ENCODE measurements at places on chromosomes 1 and 21. TPM values are rescaled to one million over a fixed set of nuclear protein-coding genes. Genes with fewer than 3 reads are reported as not detected.
A peak's percentile ranks its signal among the peaks of the same experiment; 100 is the strongest.

- DNase-seq = no peak
Measured at GRCh38 chr1:19344372-19344810, 32.3 kb downstream of the SLC66A1 start.

GRCh38 chr21:33058527-33058926, 11.4 kb upstream of the OLIG1 start:
- no peak for DNase-seq

GRCh38 chr1:115140442-115141144, 51.3 kb upstream of the TSPAN2 start:
- DNase-seq = no peak

- no peak for DNase-seq
Measured at GRCh38 chr21:26106562-26106961, 64.0 kb downstream of the APP start.

- no peak for DNase-seq
Measured at GRCh38 chr1:51867479-51868232, 10.9 kb downstream of the NRDC start.

- DNase-seq = no peak
Measured at GRCh38 chr1:112788054-112788453, 72.9 kb upstream of the PPM1J start.

DNA sequence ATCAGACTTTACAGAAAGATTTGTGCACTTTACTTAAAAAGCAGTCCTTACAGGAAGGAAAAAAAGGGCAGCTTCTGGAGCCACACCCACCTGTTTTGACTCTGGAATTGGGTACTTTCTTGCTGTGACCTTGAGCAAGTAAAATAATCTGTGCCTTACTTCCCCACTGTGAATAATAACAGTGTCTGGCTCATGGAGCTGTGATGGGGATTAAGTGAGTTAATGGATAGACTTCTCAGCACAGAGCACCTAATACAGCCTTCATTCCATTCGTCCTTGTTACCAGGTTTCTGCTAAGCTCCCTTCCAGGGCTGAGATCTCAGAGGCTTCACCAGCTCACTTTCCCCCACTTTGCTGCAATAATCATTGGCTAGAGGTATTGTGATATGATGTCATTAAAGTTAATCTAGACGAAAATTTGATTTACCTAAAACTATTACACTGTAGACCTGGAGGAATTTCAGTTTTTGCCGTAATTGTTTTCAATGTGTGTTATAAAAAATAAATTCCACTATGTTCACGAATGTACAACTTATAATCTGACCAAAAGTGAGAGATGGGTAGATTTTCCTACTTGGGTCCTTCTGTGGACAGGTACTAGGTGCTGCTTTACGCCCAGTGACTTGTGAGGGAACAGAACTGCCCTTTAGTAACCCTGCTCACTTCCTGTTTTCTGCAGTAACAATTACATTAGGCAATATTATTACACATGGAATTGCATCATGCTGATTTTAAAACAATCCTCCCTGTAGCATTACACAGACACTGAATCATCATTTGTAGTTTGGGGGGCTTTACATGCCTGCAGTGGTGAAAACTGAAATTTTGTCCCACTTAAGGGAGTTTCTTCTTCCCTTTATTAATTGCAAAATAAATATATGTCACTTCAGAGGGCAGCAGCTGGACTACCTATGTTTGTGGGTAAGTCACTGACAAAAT, 19.7 kb upstream of the ABCG1 start:
- peak; percentile 63 for DNase-seq

GRCh38 chr1:39266269-39266668, 61.8 kb downstream of the MACF1 start:
- no peak for DNase-seq

The OR10Z1 gene
- total RNA-seq = under 0.01 TPM

DNA sequence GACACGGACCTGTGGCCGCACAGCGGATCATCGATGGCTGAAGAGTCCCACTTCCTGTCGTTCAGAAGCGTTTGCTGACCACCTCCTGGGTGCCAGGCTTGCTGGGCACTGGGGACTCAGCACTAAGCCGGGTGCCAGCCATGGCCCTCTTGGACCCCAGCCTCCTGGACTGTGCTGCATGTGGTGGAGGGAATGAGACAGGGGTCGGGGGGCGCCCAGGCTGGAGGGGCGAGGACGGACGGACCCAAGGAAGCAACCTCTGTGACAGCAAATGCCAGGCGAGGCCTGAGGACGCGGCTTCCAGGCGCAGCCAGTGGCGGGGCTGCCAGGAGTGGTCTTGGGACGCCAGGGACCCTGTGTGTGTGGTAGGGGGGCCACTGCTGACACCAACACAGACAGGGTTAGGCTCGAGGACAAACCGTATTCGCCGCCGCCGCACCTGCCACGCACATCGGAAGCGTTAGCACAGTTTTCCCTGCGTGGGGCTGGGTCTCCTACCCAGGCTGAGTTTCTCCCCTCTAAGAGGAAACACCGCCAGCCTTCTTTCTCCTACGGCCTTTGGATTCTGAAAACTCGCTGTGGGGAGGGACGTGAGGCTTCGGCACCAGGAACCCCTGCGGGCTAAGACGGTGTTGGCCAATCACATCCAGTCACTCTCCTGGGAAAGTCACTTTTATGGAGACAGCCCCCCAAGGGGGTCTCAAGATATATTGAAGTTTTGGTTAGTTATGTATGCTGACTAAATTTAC, 3.1 kb upstream of the MXRA8 start:
- no peak for DNase-seq

DNA sequence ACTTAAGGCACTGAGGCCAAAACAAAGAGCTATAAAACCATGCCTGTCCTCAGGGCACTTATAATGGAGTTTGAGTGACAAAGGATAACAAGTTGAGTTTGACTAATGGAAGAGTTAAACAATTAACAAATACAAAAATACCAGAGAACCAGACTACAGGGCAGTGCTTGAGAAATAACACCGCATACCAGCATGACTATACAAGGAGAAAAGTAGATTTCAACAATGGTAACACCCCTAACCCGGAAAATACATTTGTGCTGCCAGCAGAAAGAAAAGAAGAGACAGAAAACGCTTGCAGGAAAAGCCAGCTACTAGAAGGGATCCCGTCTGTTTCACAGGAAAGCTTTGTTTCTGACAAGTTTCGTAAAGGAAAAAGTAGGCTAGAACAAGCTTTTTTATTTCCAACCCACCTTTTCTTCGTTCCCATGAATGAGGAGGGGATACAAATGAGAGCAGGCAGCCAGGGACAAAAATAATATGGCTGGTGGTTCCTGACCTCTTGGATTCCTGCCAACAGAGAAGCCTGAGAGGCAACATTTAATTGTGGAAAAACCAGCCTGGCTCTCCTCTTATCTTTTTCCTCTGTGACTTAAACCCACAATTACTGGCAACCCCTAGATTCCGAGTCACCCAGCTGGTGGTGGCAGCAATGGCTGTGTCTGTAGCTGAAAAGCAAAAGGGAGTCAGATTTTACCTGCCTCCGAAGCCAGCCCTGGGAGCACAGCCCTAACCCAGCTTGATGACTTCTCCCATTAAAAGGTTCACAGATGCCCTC, 56.5 kb downstream of the WLS start:
- DNase-seq = no peak

DNA sequence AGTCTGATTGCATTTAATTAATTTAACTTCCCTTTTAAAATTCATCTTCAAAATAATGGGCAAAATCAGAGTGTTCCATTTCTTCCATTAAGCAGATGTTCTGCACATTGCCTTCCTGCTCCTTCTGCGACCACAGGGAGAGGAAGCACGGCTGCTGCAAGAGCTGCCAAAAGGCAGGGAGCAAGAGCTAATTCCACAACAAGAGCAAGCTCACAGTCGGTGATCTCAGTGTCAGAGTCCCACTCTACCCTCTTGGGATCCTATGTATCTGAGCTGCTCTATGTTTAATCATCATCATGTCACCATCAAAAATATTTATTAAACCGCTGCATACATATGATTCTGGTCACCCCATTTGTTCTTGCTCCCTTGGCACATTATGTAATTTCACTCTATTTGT, 255.3 kb upstream of the CAMK1G start:
- DNase-seq = no peak

GRCh38 chr1:238052496-238053266, 162.0 kb upstream of the ZP4 start:
- no peak for DNase-seq

- no peak for DNase-seq
Measured at GRCh38 chr1:232244426-232244825, 385.5 kb downstream of the SIPA1L2 start.

The DIO1 gene
- not detected for total RNA-seq

DNA sequence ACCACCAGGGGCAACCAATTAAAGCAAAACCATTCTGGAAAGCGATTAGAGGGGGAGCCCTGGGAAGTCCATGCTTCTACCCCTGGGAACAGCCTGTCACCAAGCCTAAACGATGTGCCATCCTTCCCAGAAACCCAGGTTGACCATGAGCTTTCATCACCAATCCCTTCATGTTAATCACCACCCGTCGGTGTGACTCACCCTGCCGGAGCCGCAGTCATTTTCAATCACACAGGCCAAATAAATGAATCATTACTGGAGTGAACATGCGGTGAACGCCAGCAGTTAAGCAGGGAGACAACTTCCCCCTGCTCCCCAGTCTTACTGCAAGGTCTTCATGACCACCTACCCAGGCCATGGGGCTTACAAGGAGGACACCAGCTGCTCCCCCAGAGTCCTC, 308.8 kb downstream of the AJAP1 start:
- DNase-seq = no peak

DNA sequence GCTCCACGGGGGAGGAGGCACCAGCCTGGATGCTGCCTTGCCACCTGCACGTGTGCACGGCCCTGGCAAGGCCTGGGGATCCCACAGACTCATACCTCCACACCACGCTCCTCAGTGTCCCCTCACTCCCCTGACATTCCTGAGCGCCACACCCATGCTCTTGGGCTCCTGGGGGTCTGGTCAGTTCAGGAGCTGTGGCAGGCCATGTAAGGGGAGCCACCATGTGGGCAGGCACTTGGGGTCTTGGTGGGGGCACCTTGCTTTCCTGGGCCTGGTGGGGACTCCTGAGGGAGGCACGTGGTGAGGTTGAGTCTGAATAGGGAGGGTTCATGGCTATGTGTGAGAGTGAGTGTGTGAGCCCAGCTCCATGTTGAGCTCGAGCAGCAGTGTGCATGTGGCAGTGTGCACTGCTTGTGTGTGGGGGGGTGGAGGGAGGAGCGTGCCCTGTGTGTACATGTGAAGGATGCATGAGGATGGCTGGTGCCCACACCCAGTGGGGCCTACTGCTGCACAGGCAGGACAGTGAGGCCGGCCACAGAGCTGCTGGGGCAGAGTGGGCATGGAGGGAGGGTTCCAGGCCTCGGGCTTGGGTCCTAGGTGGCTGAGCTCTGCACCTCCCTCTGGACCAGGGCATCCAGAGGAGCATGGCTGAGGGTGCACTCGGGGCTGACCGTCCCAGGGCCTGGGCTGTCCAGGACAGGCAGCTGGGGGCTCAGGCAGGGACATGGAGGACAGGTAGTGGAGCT, 1.6 kb downstream of the GJC2 start:
- no peak for DNase-seq

DNA sequence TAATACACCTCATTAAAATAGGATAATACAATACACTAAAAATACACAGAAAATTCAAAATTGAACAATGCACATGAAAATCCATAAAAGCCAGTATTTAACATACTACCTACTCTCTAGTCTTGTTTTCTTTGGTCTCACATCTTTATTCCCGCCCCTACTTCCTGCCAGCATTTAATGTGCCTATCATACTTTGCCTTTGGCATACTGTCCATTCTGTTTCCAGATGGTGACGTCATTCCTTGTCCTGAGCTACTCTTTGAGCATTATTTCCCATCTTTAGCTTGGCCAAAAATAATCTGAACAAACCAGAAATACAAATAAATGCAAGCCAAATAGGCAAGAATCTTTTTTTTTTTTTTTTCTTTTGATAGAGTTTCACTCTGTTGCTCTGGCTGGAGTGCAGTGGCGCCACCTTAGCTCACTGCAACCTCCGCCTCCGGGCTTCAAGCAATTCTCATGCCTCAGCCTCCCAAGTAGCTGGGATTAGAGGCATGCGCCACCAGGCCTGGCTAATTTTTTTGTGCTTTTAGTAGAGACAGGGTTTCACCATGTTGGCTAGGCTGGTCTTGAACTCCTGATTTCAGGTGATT, 4.4 kb downstream of the HFM1 start:
- DNase-seq = no peak

The LIPI gene
- not detected for total RNA-seq

- no peak for DNase-seq
Measured at GRCh38 chr1:147579532-147579931, 38.2 kb downstream of the BCL9 start.

GRCh38 chr1:26361605-26362122, 7.7 kb upstream of the CRYBG2 start:
- no peak for DNase-seq

- DNase-seq = peak; percentile 45
Measured at GRCh38 chr1:203172184-203173010, 3.2 kb downstream of the MYBPH start.

DNA sequence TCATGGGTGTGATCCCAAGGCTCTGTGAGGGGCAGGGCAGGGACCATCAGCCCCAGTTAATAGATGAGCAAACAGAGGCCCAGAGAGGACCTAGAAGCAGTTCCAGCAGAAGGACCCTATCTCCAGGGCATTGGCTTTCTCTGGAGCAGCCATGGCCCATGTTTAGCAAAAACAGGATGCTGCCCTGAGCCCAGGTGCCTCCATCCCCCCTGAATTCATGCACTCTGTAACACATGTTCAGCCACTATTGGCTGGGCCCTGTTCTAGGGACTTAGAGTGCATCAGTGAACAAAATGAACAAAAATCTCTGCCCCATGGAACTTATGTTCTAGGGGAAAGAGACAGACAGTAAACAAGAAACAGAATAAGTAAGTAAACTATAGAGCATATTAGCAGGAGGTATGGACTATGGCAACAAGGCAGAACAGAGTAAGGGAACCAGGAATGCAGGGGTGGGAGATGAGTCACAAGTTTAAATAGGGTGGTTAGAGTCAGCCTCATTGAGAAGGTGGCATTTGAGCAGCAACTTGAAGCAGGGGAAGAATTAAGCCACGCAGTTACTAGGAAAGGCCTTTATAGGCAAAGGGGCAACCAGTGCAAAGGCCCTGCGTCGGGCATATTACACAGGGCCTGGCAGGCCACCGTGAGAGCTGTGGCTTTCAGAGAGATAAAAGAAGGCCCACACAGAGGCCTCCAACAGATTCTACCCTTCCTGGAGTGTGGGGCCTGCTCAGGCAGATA, 185.9 kb upstream of the EDN2 start:
- DNase-seq = no peak

- no peak for DNase-seq
Measured at GRCh38 chr1:19363536-19364152, 51.5 kb downstream of the SLC66A1 start.

- no peak for DNase-seq
Measured at GRCh38 chr1:242318140-242318539, 206.4 kb downstream of the PLD5 start.

The DPT gene
- not detected for total RNA-seq

The GBP7 gene
- total RNA-seq = not detected

GRCh38 chr1:212182579-212182978, 102.6 kb upstream of the PPP2R5A start:
- no peak for DNase-seq
